ENCODE measurements at places on chromosomes 3 and 15.
A peak's percentile ranks its signal among the peaks of the same experiment; 100 is the strongest.

- no peak for DNase-seq
Observed at GRCh38 chr3:191775451-191776233, 314.7 kb downstream of the PYDC2 start.

- no peak for DNase-seq
Observed at GRCh38 chr3:126715432-126715831, 11.4 kb downstream of the CHCHD6 start.

DNA sequence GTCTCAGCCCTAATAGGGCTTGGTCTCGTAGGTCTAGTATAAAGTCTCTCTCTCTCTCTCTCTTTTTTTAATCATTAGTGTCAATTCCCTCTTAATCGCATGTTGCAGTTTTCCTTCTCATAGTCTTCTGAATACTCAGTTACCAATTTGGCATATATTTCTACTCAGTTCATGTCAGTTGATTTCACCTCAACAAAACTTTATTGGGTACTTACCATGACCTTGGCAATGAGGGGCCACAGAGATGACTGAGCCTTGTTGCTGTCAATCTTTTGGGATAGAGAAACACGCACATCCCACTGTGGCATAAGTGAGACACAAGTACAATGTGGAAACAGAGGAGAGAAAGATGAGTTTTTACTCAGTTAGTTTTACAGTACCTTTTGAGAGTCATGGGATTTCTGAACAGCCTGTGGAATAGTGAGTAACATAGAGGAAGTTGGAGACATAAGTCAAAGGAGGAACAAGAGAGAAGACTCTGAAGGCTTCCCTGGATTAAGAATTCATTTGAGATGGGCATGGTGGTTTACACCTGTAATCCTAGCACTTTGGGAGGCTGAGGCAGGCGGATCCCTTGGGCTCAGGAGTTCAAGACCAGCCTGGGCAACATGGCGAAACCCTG is 150.2 kb upstream of the CBLB start:
- DNase-seq, result no peak

- peak; percentile 35 for DNase-seq
Observed at GRCh38 chr15:99925661-99926461, 192.6 kb upstream of the LYSMD4 start.

- peak; percentile 68 for DNase-seq
Observed at GRCh38 chr3:136862617-136863322, 762 bp downstream of the NCK1 start.

DNA sequence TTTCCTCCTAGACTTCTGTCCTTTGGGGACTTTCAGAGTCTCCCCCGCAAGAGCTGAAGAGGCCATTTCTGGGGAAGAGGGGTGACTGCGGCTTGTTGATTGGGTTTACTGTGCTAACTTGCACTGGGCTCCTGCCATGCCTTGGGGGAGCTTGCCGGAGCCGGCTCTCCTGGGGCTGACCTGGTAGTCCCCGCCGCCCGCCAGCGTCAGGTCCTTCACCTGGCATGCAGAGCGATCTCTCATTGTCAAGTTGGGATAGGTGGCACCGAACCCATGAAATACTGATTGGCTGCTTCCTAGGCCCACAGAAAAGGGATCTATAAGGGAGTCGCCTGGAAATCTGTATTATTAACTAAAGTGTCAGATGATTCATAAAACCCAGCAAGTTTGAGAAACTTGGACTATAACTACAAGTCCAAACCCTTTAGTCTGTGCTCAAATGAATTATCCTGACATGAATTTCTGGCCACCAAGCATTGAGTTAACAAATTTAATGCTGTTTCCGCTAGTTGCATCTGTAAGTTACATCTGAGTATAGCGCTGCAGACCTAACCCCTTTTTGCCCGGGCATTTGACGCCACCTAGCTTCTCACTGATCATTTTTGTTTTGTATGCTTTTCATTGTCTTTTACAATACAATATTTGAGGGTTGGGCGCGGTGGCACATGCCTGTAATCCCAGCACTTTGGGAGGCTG is 607 bp upstream of the IMP3 start:
- no peak for DNase-seq

GRCh38 chr15:94002041-94002440 is 229.3 kb upstream of the MCTP2 start:
- DNase-seq, result no peak

GRCh38 chr3:170044795-170045244 is 7.0 kb downstream of the GPR160 start:
- DNase-seq, result peak; percentile 85

DNA sequence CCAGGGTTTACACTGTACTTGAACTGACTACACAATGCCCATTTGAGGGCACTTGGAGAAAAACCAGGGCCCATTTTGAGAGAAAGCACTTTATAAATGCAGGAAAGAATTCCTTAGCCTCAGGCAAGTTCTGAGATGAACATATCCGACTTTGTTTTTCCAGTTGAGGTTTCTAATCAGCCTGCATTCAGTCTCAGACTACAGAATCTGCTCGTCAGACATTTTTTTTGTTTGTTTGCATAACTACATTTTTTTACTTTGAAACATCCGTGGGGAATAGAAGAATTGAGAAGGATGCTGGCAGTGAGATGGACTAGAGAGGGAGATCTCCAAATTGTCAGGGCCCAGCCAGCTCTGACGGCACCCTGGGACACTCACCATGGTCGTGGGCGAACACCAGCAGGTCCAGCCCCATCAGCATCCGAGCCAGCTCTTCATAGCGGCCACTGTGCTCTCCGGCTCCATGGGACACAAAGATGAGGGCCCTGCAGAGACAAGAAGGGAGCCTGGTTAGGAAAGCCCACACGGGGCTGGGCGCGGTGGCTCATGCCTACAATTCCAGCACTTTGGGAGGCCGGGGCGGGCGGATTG is 40.8 kb downstream of the MGLL start:
- no peak for DNase-seq

- no peak for DNase-seq
Observed at GRCh38 chr3:147423798-147424580, 14.8 kb downstream of the ZIC1 start.

- DNase-seq, result no peak
Observed at GRCh38 chr3:76624164-76624563, 415.7 kb upstream of the ROBO2 start.

DNA sequence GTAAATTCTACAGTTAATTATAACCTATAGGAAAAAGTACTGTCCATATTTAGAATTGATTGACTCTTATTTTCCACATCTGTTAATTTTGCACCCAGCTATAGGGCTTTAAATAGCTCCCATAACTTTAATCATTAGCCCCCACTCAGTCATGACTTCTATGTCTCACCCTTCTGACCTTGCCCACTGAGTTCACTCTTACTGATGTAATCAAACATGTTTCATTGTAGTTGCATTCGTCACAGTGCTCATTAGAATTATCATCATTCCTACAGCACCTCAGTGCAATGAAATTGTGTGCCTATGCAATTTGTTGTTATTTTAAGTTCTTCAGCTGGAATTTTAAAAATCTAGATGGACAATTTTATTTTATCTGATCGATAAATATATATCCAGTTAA is 151.4 kb downstream of the TIGIT start:
- DNase-seq, result no peak

GRCh38 chr3:184345317-184346144 is 8.1 kb downstream of the FAM131A start:
- peak; percentile 69 for DNase-seq

DNA sequence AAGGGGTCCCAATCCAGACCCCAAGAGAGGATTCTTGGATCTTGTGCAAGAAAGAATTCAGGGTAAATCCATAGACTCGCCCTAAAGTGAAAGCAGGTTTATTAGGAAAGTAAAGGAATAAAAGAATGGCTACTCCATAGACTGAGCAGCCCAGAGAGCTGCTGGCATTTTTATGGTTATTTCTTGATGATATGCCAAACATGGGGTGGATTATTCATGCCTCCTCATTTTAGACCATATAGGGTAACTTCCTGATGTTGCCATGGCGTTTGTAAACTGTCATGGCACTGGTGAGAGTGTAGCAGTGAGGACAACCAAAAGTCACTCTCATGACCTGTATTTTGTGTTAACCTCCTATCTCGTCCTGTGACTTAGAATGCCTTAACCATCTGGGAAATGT is 142.2 kb downstream of the DOCK3 start:
- DNase-seq, result no peak

GRCh38 chr3:481680-482079 is 285.1 kb downstream of the CHL1 start:
- DNase-seq, result no peak

DNA sequence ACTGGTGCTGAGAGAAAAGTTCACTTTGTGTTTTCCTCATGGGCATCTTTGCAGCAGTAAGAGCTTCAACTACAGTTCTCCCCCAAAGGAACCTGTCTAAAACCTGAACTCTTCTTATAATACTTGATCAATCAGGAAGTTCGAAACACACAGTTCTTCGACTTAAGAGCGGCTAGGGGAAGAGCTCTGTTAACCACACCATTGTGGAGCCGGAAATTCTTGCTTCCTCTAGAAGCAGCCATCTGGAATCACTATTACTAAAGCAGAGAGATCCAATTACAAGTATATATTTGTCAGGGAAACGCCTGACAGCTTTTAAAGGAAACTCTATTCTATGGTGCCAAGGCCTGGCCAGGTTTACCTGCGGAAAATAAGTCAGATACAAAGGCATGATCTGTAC is 337.3 kb upstream of the CBLB start:
- DNase-seq, result peak; percentile 23

GRCh38 chr15:58010983-58011382 is 54.5 kb downstream of the ALDH1A2 start:
- DNase-seq, result no peak

DNA sequence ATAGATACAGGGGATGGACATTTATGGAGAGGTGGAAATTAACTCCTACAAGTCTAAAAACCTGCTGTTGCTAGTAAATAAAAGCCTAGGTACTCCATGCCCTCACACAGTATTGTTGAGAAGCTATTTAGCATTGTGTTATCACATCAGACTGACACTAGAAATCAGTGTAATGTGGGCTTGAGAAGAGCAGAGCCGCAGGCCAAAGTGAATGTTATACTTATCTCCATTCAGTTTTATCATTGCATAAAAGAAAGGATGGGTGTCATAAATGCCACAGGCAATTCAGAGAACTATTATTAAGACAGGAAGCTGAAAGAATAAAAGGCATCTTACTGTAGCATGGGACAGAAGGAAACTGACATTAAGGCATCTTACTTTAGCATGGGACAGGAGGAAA is 13.7 kb upstream of the ISLR start:
- no peak for DNase-seq

DNA sequence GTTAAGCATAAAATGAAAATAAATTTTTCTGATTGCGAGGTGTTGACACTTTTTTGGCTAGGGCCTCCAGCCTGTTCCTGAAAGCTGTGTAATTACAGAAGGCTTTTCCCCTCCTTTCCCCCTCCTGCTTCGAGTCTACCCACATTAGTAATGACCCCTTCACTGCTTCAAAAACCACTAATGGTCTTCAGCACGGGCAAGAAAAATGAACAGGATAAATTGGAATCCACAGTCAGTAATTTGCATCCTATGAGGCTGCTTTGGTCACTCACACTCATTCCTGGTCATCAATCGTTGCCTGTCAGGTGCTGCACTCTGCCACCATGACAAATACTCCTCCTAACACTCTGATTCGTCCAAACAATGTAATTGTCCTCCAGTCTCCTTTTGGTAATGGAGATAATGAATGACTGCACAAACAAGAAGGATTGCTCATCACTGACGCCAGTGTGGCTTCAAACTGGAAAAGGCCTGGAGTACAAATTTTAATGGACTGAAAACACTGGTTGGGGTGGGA is 148.6 kb downstream of the MEIS2 start:
- no peak for DNase-seq

- DNase-seq, result peak; percentile 10
Observed at GRCh38 chr3:135736740-135737139, 228.8 kb upstream of the PPP2R3A start.

DNA sequence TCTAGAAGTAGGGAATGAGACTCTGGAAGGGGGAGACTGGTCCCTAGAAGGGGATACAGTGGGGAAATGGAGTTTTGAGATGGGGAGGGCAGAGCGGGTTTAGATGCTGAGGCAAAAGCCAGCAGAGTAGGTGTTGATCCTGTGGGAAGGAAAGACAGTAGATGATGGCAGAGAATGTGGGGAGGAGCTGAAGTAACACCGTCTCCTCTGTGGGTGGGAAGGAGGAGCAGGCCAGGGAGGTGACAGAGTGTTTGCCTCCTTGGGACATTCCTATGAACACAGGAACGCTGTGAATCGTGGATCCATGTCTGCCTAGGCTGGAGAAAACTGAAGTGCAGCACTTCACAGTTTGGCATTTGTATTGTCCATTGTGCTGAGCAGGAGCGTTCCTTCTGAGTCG is 20.4 kb downstream of the GRK7 start:
- DNase-seq, result no peak
